Activated T-helper 1 cell treated with anti-CD3 and anti-CD28 coated beads, Interleukin-2, amount 50 U/mL, for 16 hours (primary cell): ENCODE measurements at places on chromosomes 3 and 15.

DNA sequence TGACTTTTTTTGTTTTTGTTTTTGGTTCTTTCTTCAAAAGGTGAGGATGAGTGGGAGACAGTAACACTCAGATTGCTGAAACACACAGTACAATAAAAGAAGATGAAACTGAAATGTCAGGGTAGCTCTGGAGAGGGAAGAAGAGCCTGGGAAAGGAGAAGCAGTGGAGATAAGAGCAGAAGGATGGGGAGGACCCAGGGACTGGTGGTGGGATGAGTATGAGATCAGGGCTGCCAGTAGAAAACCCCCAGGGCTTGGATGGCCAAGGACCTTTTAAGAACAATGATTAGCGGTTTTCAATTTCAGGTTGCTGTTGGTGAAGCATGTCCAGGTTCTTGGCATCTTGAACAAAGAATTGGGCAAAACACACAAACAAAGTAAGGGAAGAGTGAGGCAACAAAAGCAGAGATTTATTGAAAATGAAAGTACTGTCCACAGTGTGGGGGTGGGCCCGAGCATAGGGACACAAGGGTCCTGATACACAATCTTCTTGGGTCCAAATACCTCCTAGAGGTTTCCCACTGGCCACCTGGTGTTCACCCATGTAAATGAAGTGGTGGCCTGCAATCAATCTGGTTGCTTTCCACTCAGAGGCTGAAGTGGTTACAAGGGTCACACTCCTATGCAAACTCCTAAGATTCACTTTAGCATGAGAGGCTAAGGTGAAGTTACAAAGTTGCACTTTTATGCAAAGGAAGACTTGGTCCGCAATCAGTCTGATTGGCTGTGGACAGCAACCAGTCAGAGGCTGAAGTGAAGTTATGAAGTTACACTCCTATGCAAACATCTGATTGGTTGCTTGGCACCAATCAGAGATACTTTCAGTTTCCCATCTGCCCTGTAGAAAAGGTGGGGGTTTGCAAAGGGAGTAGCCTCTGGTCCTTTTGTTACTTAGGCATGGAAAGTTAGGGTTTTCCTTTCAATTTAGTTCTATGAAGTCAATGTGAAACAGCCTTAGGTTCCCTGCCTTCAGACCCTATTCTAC, 26.1 kb upstream of the MFSD1 start:
- DNase-seq: no peak

DNA sequence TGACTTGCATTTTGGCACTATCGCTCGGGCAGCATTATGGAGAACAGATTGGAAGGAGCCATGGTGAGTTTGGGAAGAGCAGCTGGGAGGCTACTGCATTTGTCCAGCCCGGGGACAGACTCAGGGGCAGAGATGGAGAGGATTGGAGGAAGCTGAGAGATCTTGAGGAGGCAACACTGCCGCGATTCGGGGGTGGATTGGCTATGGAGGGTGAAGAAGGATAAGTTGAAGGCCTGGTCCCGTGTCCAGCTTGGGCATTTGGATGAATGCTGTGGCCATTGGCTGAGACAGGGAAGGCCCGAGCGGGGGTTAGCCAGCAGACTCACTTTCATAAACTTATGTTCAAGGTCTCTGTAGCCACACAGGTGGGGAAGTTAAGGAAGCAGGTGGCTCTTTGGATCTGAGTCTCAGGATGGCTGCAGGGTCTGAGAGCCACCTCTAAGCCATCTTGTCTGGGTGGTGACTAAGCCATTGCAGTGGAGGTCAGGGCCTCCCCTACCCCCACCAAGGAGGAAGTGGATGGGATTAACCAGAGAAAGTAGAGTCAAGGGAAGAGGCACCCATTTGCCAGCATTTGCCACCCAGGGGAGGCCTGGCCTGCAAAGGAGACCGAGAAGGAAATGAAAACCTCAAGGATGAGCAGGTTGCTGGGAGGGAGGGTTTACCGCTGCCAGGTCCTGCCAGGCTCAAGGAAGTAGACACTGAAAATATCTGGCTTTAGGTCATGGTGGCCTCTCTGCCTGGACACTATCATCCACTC, 144.0 kb upstream of the TLE3 start:
- DNase-seq: no peak

GRCh38 chr15:71784719-71785118, 25.6 kb upstream of the NR2E3 start:
- no peak for DNase-seq

DNA sequence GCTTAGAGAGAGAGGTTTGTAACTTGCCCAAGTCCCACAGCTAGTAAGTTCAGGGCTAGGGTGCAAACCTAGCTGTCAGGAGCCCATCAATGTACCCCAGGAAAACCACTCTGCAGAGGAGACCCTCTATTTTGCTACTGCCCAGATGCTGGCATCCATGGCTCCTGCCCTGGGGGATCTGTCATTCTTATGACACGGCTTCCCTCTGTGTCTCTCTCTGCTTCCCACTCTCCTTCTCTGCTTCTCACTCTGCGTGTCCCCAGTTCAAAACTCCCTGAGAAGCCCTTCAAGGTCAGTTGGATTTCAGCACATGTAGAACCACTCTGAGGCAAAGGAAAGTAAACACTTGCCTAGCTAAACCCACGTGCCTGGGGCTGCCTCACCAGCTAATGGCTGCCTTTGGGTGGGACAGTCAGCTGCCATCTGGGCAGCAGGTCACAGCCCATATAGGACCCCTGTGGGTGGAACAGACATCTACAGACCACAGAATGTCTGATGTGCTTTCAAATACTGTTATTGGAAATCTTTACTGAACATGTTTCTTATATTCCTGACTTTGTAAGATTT, 29.4 kb upstream of the SLCO2A1 start:
- DNase-seq: no peak

GRCh38 chr15:91752081-91752785, 101.3 kb upstream of the SLCO3A1 start:
- no peak for DNase-seq

DNA sequence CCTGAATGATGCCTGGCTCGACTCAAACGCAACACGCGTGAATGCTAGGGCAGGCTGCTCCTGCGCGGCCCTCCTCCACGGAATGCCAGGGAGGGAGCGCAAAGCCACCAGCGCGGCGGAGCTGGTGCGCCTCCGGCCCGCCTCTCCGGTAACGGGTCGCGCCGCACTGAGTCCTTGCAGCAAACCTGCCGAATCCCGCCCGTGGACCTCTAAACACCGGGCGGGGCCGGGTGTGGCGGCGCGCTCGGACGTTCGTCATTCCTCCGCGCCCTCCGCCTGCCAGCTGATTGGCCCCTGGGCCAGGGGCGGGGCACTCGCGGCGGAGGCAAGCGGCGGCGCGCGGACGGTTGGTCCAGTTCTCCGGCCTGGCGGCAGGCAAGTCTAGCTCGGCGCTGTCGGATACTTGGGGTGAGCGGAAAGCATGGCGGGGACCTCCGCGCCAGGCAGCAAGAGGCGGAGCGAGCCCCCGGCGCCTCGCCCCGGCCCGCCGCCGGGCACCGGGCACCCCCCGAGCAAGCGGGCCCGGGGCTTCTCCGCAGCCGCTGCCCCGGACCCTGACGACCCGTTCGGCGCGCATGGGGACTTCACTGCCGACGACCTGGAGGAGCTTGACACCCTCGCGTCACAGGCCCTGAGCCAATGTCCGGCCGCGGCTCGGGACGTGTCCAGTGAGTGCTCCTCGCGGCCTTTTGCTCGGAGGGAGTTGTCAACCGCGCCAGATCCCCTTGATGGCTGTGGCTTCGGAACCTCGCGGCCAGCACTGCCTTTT, at the start of gene ATRIP:
ATRIP (plus strand) TSS at position 313 of the 769 bp plus-strand sequence; CDS start at position 422, 109 bp downstream.
- peak; percentile 68 for DNase-seq

DNA sequence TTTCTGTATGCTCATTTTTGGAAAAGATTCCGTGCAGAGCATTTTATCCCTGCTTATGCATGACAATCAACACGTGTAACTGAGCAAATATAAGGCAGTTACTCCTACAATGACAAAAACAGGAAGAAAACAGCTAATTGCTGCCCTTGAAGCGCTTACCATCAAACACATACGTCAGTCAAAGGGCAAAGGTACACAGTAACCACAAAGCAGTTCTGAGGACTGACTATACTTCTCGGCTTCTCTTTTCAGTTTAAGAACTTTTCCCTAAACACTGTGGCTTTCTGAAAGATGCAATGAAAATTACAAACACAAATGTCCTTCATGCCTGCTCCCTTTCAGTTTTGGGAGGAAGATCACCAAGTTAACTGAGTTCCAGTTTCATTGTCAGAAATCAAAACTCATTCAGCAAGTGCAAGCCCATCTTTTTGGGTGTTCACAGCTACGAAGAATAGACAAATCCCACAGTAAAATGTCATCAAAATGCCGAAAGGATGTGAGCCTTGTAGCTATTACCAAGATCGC, 602.8 kb downstream of the FOXP1 start:
- DNase-seq: no peak

DNA sequence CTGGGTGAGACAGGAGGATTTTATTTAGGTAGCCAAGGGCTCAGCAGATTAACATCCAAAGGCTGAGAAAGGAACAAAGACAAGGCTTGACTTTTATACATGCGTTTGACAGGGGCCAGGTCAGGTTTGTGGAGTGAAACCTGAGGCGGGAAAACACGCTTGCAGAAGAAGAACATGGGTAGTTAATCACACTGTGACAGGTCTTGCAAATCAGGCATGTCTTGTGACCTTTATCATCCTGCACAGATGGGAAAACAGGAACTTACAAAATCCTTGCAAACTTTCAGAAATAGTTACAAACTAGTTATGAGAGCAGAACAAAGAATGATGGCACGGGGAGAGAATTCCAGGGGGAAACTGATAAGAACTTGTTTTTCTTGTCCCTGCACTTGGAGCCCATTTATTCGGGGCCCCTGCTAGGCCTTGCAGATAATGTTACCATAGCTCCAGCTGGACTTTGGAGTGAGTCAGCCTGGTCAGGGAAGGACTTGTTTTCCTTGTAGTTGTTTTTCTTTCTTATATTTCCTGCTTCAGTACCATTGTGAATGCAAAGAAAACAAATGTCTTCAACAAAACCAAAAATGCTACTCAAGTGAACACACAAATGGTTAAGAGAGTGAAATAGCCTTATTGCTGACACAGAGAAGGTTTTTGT, 965.9 kb upstream of the ROBO1 start:
- no peak for DNase-seq

GRCh38 chr15:71411538-71412482, 296.5 kb downstream of the THSD4 start:
- DNase-seq: no peak

DNA sequence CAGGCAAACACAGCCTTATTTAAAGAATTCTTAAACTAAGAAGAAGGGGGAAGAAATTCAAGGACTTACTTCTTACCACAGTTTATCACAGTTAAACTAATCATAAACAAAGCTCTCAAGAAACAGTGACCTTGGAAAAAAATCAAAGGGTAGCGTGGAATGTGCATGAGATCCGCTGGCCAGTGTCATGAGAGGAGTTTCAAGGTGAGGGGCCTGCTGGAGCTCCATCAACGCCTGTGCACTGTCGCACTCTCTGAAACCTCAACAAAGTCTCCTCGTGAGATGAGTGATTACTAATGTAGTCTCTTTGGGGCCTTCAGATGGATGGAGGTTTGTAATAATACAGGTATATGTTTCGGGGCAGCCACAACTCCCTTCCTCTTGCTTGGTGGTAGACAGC, 28.4 kb upstream of the PRICKLE2 start:
- no peak for DNase-seq

DNA sequence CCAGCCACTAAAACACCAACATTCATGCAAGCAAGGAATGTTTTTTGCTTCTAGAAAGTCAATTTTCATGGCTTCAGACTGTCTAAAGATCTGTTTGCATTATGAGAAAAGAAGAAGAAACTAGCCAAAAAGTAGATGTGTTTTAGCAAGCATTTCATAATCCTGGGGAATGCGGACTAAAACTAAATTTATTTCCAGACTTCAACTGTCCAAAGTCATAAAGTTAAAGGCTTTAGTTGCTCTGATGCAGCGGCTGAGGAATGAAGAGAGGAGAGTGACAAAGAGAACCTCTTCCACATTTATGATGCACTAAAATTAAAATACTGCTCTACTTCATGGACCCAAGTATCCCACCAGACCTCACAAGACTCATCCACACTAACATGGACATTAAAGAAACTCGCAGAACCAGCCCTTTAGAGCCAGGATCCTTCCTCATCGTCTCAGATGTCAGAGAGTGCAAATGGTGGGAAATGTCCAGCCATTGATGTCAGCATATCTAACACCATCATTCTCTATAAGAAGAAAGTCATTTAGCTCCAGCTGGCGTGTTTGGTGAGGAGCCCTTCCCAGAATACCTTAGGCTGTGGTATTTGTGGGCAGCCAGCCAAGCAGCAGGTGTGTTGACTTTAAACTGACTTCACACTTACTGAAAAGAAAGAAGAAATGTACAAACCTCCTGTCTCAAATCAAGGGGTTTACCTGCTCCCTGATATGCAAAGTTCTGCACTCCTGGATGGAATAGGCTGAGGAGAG, 17.4 kb downstream of the FYCO1 start:
- DNase-seq: no peak

DNA sequence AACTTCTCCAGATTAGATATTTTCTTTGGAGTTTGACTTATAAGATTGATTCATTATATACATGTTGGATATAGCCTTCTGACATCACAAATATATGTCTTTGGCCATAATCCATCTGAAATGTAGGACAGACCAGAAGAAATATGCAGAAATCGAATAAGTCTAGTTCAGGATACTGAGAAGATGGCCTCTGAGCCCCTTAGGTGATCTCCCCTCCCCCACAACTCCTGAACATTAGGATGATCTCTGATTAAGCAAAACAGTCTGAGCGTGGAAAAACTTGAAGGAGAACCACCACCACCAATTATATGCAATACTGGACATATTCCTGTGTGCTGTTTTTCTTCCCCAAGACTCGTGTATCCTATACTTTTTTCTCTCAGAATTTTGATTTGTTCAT, 3.2 kb downstream of the SETD5 start:
- DNase-seq: no peak

DNA sequence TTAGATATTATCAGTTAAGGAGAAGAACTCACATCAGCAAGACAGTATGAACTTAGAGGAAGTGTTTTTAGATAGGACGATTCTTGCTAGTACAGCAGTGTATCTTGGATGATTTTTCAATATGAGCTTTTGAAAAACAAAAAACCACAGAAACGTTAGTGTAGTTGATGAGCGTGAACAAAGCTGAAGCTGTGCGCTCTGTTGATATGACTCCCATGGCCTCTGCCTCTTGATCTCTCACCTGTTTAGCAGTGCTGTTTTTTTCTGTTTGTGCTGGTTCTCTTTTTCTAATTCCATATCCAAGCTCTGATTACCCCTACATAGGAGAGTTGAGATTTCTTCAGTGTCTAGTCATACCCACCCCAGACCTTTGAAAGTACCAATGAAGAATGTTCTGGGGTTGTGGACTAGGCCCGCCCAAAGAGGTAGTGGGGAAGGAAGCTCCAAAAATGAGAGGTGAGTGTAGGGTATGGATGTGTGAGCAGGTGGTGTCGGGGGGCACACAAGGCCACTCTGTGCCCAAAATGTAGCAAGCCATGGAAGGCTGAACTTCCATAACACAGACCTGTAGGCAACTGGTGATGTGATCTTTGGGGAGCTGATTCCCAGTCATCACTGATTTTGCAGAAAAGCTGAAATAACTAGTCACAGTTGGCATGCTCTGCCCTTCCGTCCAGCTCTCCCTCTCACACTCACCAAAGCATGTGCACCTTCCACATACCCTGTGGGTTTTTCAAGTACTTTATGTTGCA, 20.0 kb upstream of the CMTM7 start:
- DNase-seq: no peak

- DNase-seq: no peak
Measured at GRCh38 chr3:186299327-186299726, 62.7 kb downstream of the DGKG start.

GRCh38 chr15:61200626-61201025, 28.5 kb downstream of the RORA start:
- no peak for DNase-seq
